NCI-H1417 (cell line): ENCODE measurements at places on chromosomes 4 and X.
A peak's percentile ranks its signal among the peaks of the same experiment; 100 is the strongest.

- DNase-seq = no peak
Observed at GRCh38 chr4:174036576-174036975, 246.9 kb downstream of the FBXO8 start.

DNA sequence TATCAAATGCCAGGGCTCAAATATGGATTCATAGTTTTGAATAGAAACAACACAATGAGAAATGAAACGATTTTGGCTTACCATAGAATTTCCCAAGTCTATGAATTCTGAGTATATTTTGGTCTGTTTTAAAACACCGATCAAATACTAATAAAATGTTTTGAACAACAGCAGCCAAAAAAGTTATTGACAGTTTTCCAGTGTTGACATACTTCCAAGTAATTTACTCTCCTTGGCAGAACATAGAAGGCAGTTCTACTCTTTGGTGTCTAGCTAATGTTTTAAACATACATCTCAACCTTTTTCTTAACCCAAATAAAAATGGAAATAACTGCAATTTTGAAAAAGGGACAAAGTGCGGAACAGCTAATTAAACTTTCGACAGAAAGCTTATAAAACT is 1419.8 kb downstream of the ADGRL3 start:
- no peak for DNase-seq

DNA sequence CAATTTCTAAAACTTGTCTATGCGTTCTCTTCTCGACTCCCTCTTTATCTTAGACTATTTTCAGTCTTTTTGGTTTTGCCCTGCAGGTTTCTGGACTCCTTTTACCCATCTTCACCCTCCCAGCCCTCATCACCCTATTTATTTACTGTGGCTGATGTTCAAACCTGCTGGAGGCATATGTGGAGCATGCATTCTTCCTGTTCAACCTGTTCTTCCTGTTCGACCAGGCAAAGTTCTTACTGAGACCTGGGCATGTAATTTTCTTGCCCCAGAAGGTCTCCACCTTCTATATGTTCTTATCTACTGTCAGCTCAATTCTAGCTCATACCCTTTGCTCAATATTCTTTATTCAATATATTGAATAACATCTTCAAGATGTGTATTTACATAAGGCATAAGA is 69.4 kb upstream of the AGA start:
- DNase-seq = no peak

DNA sequence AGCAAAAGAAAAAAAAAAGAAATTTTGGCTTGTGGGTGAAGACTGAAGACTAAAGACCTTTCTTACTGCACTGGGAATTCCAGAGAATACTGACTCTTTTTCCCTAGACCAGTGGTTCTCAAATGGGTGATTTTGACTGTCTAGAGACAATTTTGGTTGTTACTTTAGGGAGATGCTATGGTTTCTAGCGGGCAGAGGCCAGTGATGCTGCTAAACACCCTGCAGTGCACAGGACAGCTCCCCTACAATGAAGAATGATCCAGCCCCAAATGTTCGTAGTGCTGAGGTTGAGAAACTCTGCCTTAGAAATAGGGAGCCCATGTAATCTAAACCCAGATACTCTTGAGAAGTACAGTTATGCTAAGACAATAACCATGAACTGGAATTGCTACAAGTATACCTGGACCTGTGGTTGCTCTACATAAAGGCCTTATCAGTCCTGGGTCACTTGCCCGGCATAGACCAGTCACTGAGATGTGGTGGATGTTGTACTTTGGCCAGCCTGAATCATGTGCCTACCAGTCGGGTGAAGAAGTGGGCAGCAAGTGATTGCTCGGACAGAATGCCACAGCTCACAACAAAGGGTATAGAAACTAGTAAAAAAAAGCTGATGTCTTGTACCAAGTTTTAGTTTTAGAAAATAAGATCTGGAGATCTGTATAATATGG is 16.0 kb downstream of the ARHGAP10 start:
- DNase-seq = no peak

GRCh38 chr4:94458682-94459081 is 6.9 kb downstream of the PDLIM5 start:
- DNase-seq = no peak

GRCh38 chrX:51437521-51437920 is 58.9 kb downstream of the NUDT11 start:
- DNase-seq = no peak

DNA sequence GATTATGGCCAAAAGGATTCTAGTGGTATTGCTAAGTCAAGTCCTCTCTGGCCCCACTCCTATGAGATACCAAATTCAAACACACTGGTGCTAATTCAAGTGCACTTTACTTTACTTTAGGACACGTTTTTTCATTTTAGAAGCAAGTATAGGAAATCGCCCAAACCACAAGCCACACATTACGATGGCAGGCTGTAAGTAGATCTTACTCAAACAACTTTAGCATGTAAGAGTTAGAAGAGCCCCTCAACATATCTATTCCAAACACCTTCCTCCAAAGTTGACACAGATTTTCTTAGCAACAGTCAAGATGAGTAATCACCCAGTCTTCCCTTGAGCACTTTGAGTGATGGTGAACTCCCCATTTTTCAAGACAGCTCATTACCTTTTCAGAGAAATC is 43.6 kb downstream of the DRD5 start:
- no peak for DNase-seq

- DNase-seq = no peak
Observed at GRCh38 chr4:7020290-7020689, 22.9 kb upstream of the TADA2B start.

GRCh38 chr4:139666735-139667281 is 1.2 kb downstream of the MGST2 start:
- peak; percentile 85 for DNase-seq

GRCh38 chr4:8607603-8608481 is 15.3 kb downstream of the CPZ start:
- no peak for DNase-seq

DNA sequence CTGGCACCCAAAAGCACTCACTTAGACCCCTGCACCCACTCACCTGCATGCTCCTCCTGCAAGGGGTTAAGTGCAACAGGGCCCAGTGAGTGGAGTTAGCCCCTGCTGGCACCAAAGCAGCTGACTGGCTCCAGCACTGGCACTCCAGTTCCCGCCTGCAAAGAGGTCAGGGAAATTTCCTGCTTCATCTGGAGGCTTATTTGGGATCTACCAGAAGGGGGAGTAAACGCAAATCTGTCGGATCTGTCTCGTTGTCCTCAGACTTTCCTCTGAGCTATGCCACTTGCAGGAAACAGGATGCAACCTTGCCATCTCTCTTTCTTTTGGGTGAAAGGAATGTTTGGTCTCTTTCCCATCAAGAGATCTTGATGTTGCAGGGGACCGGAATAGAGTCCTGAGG is 435.6 kb downstream of the PCDH10 start:
- DNase-seq = no peak

DNA sequence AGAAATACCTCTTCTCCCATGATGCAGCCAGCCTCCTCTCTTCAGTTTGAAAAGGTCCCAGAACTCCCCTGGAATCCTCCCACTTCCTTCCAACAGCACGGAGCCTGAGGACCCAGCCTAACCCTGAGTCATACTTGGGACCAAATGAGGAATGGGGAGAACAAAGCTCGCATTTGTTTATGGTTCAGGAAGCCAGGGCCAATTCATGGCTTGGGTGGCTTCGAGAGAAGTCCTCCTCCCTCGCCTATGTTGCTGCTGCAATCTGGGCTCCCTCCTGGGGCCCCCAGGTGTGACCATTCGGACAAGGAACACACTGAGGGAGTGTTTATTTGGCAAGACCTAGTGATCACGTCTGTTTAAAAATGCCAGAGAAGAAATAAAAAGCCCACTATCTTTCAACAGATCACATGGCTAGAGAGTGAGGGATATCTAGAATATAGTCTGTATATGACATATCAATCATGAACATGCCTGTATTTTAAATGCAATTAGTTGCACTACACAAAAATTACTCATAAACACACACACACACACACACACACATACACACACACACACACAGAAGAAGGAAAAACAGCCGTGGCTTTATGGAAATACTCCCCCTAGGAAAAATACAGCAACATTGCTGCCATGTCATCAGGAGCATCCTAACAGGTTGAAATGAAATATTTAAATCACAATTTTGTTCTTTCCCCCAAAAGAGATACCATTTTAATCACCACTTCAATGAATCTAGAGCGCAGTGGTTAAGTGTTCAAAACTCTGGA is 155.7 kb upstream of the MAP3K15 start:
- no peak for DNase-seq

GRCh38 chr4:165828928-165829327 is 44.1 kb upstream of the TLL1 start:
- no peak for DNase-seq

DNA sequence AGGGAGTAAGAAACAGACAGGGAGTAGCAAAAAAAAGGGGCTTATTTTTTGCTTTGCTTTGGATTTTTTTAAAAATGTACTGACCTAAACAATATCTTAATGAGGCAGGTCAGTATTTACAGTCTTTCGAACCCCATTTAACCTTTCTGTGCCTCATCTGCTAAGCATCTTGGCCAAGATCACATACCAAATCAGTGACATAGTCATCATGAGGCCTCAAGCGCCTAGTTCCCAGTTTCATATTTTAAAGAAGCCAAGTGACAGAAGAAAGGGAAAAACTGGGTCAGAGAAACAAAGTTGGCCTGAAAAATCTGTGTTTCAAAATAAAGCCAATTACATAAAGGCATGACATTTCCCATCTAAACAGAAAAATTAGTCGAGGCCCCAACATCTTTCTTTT is 94.6 kb upstream of the WDR44 start:
- no peak for DNase-seq
